ENCODE measurements at places on chromosomes 12 and 14.

- no peak for DNase-seq
These were observed 8.6 kb upstream of the ETFBKMT start for GRCh38 chr12:31650918-31651317.

- no peak for DNase-seq
These were observed 19.9 kb downstream of the CDKN1B start for GRCh38 chr12:12736759-12737676.

GRCh38 chr14:74248017-74248416, 8.8 kb downstream of the VSX2 start:
- no peak for DNase-seq

DNA sequence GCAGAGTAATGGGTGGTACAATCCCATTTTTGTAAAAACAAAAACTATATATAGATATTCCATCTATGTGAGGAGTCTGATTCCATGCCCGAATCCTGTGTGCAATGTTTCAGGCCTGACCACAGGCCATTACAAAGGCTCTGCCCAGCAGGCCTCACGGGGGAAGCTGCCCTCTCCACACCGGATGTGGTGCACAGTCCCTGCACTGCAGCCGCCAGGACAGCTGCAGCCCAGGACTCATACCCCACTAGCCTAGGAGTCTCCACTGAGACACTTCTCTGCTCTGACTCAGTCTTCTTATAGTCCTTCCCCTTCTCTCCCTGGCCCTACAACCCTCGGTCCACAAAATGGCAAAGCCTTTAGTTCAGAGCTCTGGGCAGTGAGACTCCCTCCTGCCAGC, 190.4 kb downstream of the PPM1H start:
- no peak for DNase-seq

DNA sequence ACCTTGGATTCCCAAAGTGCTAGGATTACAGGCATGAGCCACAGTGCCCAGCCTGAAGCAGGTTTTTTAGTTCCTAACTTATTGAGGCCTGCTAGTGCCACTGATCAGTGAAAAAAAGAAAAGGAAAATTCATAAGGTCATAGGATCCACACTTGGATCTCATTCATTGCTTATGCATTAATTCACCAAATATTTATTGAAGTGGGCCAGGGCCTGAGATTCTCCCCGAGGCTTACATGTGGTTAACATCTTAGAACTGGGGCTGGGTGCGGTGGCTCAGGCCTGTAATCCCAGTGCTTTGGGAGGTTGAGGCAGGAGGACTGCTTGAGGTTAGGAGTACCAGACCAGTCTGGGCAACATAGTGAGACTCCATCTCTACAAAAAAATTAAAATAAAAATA, 29.5 kb upstream of the MAP1LC3B2 start:
- DNase-seq, result no peak

Data from GOT3 (cell line).